Inflammatory macrophage (primary cell): ENCODE measurements at places on chromosomes 12 and 14.

GRCh38 chr14:61478971-61479473, 157.6 kb downstream of the PRKCH start:
- peak; percentile 33 for DNase-seq

DNA sequence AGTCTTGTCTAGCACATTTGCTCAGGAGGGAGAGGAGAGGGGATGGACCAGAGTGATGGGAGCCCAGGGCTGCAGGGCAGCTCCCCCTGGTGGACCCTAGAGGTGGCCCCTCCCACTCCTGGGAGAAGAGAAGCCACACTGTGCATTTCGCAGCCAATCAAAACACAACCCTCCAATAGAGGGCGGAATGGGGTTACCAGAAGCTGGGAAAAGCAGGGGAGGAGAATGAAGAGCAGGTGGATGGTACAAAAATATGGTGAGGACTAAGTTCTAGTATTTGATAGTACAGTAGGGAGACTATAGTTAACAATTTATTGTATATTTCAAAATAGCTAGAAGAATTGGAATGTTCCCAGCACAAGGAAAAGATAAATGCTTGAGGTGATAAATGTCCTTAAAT, 23.6 kb downstream of the VASH1 start:
- peak; percentile 84 for DNase-seq

- peak; percentile 37 for DNase-seq
Measured at GRCh38 chr12:45730084-45730347, 510 bp downstream of the ARID2 start.

- DNase-seq: no peak
Measured at GRCh38 chr12:49345051-49345824, 1.4 kb upstream of the DNAJC22 start.

DNA sequence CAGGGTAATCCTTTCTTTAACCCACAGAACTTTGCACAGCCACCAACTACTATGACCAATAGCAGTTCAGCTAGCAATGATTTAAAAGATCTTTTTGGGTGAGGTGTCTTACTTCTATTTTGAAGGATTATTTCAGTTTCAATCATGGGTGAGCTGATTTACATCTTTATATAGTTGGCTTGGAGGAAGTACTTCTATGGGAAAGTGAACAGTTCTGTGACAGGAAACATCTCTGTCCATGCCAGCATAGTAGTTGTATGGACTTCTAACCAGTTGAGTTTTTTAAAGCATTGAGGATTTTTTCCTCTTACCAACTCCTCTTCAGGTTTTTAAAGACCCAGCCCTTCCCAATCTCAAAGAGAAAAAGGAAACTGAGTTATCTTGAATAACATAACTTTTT, 17.8 kb upstream of the SLC17A8 start:
- DNase-seq: no peak

DNA sequence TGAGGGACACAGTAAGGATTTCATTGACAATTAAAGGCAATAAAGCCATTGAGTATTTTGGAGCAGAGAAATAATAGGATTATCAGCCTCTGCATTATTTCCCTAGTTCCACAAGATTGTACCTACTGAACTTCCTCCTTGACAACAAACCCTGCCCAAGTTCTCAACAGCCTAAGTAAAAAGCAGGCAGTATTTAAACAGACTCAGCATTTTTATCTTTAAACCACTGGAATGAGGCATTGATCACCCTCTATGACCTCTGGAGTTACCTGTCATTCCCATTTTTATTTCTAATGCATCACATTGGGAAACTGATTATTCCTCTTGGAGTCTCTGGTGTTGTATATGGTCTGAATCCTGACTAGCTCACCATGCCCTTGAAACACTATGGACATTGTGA, 570.6 kb upstream of the STXBP6 start:
- DNase-seq: no peak

GRCh38 chr14:35205737-35206136, 83.4 kb downstream of the PRORP start:
- no peak for DNase-seq

GRCh38 chr12:131211340-131211938, 257.7 kb downstream of the ADGRD1 start:
- DNase-seq: no peak

DNA sequence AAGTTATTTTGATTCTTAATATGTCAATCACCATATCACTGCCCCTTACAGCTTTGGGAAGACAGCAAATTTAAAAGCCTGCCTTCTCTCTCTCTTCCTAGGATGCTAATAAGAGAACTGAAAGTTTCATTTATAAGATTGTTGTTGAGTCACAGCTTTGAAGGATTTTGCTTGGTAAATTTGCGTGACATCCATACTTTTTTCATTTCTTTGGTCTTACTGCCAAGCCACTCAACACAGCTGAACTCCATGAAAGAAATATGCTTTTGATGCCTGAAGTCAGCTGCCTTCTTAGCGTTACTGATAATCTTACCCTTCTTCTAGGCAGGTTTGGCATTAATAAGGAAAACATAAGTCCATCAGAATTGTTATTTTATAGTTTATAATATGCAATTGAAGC, 155.0 kb downstream of the CRADD start:
- no peak for DNase-seq

DNA sequence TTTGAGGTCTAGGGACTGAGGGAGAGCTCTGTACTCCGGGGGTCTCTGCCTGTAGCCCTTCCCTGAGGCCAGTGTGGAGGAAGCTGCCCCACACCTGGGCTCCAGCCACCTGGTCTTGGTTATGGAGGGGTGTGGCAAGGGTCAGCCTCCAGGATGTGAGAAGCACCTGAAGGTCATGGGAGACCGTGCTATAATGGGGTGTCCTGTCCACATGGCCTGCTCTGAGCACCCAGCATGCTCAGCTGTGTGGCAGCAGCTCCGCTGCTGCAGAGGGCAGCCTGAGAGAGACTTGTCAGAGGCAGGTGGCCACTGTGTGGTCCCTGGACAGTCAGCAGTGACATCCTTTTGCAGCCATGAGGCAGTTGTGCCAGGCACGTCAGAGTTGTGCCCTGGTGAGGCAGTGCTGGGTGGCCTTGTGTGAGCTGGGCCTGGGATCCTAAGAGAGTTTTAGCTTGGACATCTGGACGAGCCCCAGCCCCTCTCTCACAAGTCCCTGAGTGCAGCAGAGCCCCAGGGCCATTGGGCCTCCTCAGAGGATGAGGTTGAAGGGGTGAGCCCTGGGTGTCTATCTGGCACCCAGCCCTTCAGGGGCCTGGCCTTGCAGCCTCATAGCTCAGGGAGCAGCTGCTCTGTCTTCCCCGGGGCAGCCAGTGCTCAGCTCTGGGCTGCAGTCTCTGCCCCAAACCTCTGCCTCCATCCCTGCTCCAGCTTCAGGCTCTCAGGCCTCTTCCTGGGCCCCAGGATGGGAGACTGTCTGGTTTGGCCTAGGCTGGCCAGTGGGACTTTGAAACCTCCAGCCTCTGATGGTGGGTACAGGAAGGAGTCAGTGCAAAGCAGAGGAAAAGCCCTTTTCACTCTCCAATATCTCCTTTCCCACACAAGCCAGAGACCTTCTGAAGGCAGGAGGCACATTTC, 7.4 kb upstream of the ATG101 start:
- DNase-seq: no peak

GRCh38 chr14:89613260-89614008, 196.4 kb upstream of the FOXN3 start:
- no peak for DNase-seq

GRCh38 chr12:53044052-53044581, 5.7 kb upstream of the TNS2 start:
- DNase-seq: no peak

- DNase-seq: no peak
Measured at GRCh38 chr12:5247144-5247543, 184.8 kb upstream of the NTF3 start.

DNA sequence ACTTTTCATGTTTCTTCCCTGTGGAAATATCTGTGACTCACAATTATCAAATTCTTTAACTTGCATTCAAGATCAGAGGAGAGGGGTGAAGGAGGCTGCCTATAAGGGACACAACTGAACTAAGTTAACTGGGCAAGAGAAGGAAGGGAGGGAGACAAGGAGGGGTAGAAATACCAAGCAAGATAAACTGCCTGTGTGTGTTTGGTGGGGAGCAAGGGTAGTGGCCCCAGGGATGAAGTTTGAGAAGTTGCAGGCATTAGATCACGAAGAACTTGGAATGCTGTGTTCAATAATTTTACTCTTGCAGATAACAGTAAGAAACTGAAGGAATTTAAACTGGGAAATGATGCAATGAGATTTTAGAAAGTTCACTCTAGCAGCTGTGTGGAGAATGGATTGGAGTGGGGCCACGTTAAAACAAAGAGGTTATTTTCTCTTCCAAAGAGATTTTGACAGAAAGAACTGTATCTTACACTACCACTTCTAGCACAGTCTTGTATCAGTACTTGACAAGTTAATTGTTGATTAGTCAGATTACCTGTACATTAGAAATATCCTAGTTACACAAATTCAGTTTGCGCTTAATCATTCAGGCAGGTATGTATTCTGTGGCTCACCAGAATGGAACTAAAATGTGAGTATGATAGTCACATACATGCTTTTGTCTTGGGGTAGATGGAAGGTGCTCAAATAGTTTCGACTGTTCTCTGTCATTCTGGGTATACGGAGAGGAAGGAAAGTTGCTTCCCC, 7.4 kb downstream of the PKP2 start:
- DNase-seq: no peak

- DNase-seq: peak; percentile 18
Measured at GRCh38 chr12:3896356-3896755, 23.2 kb upstream of the PARP11 start.

- no peak for DNase-seq
Measured at GRCh38 chr12:30840715-30841114, 85.8 kb upstream of the TSPAN11 start.
